ENCODE measurements at places on chromosomes 1 and 21.

DNA sequence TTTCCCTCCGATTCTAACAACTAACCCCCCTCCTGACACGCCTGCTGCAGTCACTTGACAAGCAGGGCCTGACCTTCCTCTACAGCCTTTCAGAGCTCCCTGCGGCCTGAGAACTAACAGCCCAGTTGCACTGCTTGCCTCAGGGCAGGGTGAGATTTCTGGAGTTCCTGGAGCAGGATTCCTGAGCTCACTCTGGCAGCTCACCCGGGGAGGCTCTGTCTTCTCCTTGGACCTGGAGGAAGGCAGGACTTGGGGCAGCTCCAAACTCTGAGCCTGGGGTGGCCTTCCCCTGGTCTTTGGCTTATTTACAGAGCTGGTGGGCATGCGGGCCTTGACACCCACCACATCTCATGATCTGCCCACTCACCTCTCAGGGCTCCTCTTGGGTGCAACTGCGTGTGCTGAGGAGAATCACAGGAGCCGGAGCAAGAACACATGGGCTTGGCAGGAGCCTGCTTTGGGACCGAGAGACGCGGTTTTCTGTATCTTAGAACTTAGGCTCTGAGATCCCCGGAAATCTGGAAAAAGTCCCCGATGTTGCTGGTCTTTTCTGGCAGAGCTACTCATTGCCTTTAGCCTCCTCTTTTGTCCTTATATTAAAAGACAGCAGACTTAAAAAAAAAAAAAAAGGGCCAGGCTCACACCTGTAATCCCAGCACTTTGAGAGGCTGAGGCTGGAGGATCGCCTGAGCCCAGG lies 13.1 kb upstream of the SLC25A34 start:
- no peak for DNase-seq

- DNase-seq, result no peak
Observed at GRCh38 chr21:20998456-20998789, 214 bp downstream of the NCAM2 start.

GRCh38 chr1:70383483-70383882 lies 27.6 kb upstream of the CTH start:
- no peak for DNase-seq

DNA sequence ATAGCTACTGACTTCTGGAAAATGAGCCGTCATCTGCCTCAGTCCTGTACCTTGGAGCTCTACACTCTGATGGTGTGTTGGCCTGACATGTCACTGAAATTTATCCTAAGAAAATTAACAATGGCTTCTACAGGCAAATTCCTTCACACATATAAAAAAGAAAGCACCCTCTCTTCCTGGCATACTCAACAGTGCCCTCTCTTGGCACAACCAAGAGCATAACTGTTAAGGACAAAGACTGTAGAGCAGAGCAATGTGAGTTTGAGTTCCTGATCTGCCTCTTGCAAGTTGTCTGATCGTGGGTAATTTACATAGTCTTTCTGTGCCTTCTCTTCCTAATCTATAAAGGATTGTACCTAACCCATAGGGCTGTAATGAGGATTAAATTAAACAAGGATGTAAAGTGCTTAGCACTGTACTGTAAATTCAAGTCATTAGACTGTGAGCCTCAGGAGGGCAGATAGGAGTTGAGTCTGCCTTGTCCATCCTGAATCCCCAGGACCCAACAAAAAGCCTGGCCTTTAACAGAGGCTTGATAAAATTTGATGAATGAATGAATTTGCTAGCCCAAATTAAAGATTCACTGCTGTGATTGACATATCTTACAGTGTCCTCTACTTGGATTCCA lies 83.5 kb downstream of the SYF2 start:
- DNase-seq, result no peak

- no peak for DNase-seq
Observed at GRCh38 chr1:206101351-206102045, 15.7 kb downstream of the AVPR1B start.

DNA sequence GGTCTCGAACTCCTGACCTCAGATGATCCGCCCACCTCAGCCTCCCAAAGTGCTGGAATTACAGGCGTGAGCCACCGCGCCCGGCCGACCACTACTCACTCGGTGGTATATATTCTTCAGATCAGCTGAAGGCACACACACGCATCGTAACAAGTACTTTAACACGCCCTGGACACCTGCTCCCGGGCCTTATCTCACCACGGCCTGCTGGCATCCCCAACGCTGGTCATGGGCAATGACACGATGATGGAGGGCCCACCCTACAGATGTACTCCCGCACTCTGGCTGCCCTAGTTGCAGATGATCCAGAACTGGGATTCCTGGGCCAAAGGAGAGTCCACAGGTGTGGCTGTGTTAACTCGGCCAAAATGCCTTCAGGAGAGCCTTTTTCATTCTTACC lies 11.6 kb downstream of the UBE2J2 start:
- DNase-seq, result no peak

GRCh38 chr1:205922314-205922713 lies 20.9 kb downstream of the SLC26A9 start:
- DNase-seq, result no peak

GRCh38 chr1:241235256-241235897 lies 121.6 kb downstream of the RGS7 start:
- no peak for DNase-seq

DNA sequence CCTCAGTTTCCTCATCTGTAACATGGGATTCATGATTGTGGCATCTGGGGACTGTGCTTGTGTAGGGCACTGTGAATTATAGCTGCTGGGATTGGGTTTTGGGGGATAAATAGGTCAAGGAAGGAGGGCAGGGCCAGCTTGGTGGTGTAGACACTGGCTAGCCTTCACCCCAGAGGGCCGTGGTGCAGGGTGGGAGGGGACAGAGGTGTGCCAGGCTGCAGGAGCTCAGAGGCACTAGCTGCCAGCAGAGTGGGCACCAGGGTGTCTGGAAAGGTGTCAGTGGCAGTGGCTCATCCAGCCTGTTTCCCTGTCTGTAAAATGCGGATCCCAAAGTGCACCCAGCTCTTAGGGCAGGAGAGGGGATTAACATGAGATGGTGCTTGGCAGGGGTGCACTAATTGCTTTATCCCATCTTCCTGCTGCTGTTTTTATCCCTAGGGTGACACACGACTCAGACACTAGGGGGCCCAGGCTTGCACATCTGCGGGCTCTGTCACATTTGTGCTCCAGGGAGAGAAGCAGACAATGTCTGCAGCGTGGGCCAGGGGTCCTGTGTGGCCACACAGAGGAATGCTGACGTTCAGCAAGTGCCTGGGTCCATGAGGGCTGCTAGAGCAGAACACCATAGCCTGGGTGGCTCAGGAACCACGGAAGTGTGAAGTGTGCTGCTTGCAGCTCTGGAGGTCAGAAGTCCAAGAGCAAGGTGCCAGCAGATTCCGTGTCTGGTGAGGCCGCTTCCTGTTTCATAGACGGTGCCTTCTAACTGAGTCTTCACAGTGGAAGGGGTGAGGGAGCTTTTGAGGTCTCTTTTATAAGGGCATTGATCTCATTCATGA lies 19.3 kb downstream of the OBSCN start:
- DNase-seq, result no peak

- no peak for DNase-seq
Observed at GRCh38 chr1:9957726-9958125, 14.5 kb downstream of the NMNAT1 start.

DNA sequence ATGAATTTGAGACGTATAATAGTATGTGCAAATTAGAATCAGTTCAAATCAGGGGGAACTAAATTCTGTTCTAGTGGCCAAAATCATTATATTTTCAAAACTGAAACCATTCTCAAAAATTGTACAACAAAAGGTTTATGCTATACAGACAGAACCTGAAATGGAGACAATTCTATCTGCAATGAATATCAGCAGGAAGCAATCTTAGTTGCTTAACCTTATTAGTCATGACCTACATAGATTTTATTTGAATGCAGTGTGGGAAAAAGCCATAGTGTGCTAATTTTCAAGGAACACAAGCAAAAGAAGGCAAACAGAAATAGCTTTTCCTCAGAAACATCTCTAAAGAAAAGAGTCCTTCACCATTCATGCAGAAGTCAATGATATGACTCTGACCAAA lies 6.5 kb downstream of the AK5 start:
- no peak for DNase-seq

GRCh38 chr1:220527279-220527907 lies 543 bp upstream of the MARK1 start:
- DNase-seq, result no peak

- no peak for DNase-seq
Observed at GRCh38 chr1:229470406-229471043, 36.6 kb upstream of the ACTA1 start.

- no peak for DNase-seq
Observed at GRCh38 chr1:246261639-246262038, 245.4 kb downstream of the SMYD3 start.

DNA sequence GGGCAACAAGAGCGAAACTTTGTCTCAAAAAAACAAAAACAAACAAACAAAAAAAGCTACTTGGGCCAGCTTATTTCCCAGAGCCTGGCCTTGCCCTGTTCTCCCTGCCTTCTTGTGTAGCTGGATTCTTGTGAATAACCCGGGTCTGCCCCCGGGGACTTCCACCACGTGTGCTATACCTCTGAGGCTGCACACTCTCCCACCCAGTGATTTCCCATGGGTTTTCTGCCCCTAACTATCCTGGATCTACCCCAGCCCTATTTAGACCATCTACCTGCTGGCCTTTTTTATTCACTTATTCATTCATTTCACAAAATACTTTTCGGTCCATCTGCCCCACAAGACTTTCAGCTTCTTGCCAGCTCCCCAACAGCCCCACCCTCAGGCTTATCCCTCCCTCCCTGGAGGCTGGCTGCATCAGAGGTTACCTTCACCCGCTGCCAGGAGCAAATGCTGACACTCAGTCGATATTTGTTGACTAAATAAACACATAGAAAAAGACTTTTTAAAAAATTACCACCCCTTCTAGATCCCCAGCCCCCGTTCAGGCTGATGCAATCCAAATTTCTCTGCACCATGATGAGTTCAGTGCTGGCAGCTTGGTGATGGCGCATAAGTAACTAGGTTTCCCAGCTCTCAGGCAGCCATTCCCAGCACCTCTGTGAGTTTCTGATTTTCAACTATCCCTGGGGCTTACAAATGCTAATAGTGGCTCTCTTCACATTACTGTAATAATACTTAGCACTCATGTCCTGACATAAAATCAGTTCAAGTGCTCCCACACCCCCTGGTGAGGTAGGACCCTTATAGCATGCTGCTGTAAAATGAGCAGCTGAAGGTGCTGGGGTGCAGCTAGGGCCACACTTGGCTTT lies 30.7 kb upstream of the TARBP1 start:
- no peak for DNase-seq

DNA sequence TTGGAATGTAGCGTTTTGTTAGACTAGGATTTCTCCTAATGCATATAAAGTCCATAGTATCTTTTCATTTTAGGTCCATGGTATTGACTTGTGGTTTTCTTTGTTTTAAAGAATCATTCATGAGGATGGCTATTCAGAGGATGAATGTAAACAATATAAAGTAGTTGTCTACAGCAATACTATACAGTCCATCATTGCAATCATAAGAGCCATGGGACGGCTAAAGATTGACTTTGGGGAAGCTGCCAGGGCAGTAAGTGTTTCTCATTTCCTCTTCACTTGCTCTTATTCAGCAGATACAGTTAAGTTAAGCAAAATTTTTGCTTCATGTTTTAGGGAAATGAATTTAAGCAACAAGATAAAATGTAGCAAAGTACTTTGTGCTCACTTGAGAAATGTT lies 25.4 kb downstream of the GNAI3 start:
- no peak for DNase-seq

- DNase-seq, result no peak
Observed at GRCh38 chr21:15549671-15550070, 180.1 kb upstream of the USP25 start.

GRCh38 chr1:187605736-187606135 lies 777.0 kb downstream of the PLA2G4A start:
- DNase-seq, result no peak

DNA sequence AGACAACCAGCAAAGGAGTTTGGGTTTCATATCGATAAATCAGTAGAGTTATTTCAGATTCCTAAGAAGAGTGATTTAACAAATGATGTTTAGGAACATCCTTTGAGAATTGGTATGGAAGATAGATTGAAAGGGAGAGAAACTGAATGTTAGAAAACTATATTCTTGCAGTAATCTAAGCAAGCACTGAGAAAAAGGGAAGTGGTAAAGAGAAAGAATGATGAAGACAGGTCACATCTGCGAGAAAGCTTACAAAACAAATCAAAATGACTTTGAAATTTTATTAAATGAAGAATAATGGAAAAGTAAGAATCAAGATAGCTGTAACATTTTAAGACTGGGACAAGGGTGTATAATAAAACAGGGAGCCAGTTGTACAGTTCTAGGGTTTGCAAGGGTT lies 177.0 kb downstream of the HS2ST1 start:
- DNase-seq, result no peak

DNA sequence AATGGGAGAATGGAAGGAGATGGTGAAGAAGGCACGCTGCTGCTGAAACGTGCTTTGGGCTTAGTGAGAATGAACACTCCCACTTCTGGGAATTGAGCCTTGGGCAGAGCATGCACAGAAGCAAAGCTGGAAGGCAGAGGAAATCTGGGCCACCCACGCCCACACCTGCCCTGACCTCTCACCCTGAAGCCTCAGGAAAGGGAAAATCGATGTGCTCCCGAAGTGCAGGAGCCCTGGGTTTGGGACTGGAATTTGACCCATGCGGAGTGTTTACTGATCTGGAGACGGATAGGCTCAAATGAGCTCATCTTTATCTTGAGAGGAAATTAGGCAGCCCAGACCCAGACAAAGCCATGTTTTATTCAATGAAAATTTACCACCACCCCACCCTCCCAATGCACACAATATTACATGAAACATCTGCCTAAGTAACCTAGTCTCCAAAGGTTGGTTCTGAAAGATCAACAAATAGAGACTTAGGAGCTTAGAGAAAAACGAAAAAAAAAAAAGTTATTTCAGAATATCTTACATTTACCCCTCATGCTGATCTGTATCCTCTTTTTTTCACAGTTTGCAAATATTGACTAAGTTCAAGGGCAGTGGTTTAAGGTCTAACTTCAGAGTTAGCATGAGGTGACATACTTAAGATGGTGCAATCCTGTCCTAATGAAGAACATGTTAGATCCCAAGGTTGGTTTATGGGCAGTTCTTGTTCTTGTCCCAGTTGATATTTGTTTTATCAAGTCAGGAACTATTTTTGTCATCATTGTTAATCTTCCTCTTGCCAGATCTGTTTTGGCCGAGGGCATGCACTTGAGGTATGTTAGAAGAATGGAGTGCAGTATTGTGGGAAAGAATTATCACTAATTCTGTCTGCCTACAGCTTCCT lies 63.0 kb downstream of the PROX1 start:
- no peak for DNase-seq

DNA sequence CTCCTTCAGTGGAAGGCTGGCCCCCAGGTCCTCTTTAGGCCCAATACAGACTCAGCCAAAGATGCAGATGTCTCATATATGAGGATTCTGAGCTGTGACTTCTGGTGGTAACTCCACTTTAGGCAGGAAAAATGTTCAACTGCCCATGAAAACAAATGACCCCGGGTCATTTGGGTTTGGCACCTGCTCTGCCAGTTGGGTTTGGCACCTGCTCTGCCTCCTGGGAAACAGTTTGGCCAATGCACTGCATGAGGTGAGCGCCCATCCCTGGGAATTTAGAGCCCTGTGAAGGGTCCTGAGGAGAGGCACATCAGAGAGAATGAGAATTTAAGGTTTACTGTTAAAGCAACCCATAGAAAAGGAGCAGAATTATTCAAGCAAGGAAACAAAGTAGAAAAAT lies 45.3 kb downstream of the B3GALT5 start:
- no peak for DNase-seq

- no peak for DNase-seq
Observed at GRCh38 chr1:51553911-51554310, 34.8 kb upstream of the EPS15 start.
